HepG2 (cell line): ENCODE measurements at places on chromosomes 7 and 10. TPM values are rescaled to one million over a fixed set of nuclear protein-coding genes. Genes with fewer than 3 reads are reported as not detected.

GRCh38 chr10:131636116-131636515 is 264.7 kb upstream of the PPP2R2D start:
- no peak for DNase-seq

FAM25C gene
- total RNA-seq: not detected in 2 replicates

DNA sequence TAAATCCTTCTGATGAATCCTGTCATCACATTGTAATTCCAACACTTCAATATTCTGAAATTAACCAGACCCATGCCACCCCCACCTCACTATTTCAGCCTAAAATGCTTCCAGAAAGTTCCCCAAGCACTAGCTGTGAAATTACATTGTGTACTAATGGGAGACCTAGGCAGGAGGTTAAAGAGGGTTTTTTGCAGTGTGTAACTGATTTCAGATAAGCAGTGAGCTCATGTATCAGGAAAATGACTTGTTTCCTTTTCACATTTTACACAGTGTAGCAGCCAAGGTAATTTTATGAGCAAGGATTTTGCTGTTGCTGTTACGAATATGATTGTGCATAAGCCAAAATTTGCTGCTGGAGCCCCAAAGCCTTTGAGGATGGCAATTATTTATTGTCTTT is 129.0 kb downstream of the INHBA start:
- DNase-seq: no peak

DNA sequence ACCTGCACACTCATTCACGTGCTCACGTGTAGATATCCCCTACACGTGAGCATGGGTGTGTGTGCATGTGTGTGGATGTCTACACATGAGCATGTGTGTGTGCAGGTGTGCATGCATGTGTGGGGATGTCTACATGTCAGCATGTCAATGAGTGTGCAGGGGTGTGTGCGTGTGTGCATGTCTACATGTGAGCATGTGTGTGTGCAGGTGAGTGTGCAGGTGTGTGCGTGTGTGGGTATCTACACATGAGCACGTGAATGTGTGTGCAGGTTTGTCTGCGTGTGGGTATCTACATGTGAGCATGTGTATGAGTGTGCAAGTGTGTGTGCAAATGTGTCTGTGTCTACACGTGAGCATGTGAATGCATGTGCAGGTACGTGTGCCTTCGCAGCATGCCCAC is 274.8 kb downstream of the PTPRN2 start:
- no peak for DNase-seq

- DNase-seq: no peak
These were observed 13.1 kb upstream of the TRDMT1 start for GRCh38 chr10:17214526-17214925.
